NCI-H1694 (cell line): ENCODE measurements at places on chromosomes 1 and 21.

- DNase-seq: no peak
These were observed 21.9 kb downstream of the MCOLN2 start for GRCh38 chr1:84975035-84975434.

GRCh38 chr1:151756291-151756690 lies 7.0 kb downstream of the MRPL9 start:
- DNase-seq: no peak

- DNase-seq: no peak
These were observed 45.7 kb downstream of the CDCP2 start for GRCh38 chr1:54107131-54107530.

DNA sequence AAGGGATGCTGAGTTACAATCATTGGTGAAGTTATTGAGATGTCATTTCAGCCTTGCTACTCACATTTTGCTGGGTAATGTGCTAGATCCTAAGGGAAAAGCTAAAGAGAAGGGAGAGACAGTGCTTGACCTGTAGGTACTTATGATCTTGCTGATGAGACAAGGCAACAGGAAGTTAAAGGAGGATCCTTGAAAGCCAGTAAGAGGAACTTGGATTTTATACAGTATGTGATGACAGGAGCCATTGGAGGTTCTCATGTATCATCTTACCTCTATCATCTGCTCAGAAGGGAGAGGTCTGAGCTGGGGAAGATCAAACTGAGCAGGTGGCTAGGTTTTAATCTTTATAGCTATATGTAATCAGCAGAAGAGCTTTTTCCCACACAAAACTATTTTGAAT lies 6.3 kb downstream of the APOBEC4 start:
- DNase-seq: no peak

- DNase-seq: no peak
These were observed 111.2 kb upstream of the ADGRL2 start for GRCh38 chr1:81689531-81689941.

- no peak for DNase-seq
These were observed 17.8 kb downstream of the TTC34 start for GRCh38 chr1:2783435-2784397.

DNA sequence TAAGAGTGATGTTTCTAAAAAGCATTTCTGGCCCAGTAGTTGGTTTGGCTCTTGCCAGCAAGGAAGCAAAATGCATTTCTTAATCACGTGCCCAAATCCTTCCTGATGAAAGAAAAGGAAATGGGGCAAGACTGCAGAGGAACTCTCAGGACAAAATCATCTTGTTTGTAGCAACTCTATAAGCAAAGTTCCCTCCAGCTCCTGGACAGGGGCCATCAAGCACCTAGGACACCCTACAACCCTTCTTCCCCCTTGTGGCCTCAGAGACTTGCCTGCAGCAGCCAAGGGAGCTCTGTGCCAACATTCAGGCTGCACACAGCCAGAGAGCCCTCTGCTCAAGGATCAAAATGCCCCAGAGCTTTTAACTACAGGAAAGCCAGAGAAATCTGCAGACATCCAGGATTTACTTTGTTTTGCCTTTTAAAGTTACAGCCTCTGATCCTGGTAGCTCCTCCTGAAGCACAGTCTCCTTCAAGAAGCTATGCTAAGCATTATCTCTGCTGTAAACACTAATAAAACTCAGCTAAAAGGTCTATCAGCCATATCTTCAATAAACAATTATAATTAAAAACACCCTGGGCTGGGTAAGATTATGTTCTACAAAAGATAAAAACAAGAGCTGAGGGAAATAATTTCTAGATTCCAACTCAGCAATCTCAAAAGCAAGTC lies 105.0 kb downstream of the KIAA0319L start:
- no peak for DNase-seq

DNA sequence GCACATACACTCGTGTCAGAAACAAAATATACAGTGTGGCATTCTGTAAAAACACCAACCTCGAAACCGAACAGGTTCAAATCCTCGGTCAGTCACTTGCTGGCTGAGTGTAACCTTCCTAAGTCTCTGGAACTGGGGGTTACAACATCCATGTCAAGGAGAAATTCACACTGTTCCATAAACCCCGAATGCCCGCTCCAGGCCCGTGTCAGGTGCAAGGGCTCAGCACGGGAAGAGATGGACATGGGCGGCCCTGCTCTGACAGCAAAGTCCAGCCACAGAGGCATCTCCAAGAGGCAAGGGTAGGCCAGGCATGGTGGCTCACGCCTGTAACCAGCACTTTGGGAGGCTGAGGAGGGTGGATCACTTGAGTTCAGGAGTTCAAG lies 79.5 kb downstream of the SLC66A1 start:
- DNase-seq: no peak

DNA sequence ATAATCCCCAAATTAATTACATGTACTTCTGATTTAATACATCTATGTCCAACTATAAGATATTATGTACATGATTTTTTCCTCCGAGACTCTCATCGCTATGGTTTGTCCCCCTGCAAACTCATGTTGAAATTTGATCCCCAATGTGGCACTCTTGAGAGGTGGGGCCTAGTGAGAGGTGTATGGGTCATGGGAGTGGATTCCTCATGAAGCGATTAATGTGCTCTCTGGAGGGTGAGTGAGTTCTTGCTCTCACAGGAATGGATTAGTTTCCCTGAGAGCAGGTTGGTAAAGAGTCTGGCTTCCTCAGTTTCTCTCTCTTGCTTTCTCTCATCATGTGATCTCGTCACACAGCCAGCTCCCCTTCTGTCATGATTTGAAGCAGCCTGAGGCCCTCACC lies 16.1 kb downstream of the HSF2BP start:
- DNase-seq: no peak

GRCh38 chr1:192407206-192407605 lies 90.4 kb downstream of the RGS21 start:
- no peak for DNase-seq

- peak; percentile 47 for DNase-seq
These were observed 58.6 kb downstream of the PBX1 start for GRCh38 chr1:164617377-164618201.

DNA sequence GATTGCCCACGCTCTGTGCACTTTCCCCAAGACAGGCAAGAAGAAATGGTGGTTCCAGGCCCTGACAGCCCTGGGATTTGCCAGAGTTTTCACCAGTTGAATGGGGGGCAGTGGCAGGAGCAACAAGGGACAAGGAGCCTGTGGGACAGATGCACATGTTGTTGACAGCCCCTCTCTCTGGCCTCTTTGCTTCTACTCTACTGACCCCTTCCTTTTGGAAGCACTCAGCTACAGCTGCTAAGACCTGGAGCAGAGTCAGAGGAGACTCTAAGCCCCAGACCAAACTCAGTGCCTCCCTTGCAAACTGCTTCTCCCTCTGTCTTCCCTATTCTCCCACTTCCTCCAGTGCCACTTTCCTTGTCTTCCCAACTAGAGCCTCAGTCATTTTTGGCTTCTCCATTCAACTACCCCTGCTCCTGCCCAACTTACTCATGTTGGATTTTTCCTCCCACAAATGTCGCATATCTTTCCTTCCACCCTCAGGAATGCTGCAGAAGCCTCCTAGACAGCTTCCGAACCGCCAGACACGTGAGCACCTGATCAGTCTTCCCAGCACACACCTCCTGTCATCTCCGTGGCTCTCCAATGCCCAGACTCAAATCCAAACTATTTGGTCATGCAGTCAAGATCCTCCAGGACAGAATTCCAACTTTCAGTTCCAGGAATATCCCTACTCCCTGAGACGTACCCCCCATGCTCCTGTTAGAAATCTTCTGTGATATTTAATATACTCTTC lies 9.1 kb downstream of the INKA2 start:
- no peak for DNase-seq

- no peak for DNase-seq
These were observed 16.8 kb downstream of the LAMC1 start for GRCh38 chr1:183039985-183040447.

DNA sequence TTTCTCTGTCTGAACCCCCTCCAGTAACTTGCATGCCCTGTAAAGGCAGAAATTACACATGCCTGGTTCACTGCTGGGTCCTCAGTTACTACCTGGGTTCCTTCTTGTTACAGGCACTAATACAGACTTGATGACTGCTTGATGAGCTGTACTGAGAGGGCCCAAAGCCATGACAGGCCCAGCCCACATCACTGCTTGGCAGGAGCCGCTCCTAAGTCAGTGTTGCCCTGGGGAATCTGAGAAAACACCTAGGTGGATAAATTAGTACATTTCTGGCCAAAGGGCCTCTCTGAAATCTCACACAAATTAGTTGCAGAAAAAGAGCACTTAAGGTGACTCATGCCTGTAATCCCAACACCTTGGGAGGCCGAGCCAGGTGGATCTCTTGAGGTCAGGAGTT lies 37.8 kb upstream of the IRF2BP2 start:
- DNase-seq: no peak

DNA sequence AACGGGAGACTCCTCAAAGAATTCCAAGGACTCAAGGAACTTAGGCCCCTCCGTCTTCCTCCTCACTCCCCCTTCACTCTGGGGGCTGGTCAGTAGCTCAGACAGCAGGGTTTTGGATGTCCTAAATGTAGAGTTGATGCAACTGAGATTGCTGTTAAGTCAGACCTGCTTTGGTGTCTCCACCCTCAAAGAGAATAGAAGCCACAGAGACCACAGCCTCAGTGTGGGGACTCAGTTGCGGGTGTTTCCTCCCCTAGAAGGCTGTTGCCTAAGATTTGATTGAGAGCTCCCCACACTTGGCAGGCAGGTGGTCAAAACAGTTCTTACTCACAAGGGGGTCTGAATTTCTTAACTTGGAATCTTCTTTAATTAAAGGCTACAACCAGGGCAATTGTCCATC lies 7.6 kb downstream of the MAN1C1 start:
- no peak for DNase-seq

GRCh38 chr1:208653426-208653825 lies 409.2 kb upstream of the PLXNA2 start:
- no peak for DNase-seq

- DNase-seq: no peak
These were observed 8.7 kb downstream of the FAM131C start for GRCh38 chr1:16064536-16065268.

DNA sequence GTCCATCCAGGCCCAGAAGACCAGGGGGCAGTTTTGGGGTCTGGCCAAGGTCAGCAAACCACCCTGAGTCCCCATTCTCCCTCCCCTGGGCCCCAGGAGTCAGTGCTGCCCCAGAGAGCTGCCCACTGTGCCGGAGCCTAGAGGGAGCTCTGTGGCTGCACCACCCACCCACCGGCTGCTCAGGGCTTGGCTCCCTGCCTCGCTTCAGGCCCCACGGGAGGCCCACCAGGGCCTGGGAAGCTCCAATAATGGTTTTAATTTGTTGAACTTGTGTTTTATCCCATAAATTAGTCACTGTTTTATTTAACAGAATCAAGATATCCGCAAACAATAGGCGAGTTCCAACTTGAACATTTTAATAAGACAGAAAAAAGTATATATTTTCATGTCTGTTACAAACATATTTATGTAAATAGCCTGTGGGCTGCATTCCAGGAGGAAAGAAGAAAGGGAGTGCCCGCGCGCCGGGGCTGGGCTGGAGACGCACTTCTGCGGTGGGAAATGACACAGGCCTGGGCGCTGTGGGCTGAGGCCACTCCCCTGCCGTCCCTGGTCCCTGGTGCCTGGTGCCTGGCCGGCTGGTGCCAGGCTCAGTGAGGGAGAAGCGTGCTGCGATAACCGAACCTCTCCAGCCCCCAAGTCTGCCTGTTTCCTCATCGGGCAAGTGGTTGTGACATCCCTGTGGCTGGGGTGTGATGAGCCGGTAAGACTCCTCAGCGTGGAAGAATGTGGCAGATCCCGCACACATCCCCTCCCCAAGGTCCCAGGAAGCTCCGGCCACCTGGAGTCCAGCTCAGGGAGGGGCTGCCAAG lies 160.5 kb downstream of the PEX14 start:
- peak; percentile 71 for DNase-seq

DNA sequence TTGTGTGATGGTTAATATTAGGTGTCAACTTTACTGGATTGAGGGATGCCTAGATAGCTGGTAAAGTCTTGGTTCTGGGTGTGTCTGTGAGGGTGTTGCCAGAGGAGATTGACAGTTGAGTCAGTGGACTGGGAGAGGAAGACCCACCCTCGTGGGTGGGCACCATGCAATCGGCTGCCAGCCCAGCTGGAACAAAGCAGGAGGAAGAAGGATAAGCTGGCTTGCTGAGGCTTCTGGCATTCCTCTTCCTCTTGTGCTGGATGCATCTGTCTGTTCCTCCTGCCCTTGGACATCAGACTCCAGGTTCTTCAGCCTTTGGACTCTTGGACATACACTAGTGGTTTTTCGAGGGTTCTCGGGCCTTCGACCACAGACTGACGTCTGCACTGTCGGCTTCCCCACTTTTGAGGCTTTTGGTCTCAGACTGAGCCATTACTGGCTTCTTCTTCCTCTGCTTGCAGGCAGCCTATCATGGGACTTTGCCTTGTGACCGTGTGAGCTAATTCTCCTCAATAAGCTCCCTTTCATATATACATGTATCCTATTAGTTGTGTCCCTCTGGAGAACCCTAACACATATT lies 184.3 kb upstream of the LMO4 start:
- DNase-seq: no peak

GRCh38 chr1:176494436-176494835 lies 31.5 kb downstream of the PAPPA2 start:
- no peak for DNase-seq

GRCh38 chr1:159647616-159648015 lies 60.0 kb downstream of the APCS start:
- DNase-seq: no peak

DNA sequence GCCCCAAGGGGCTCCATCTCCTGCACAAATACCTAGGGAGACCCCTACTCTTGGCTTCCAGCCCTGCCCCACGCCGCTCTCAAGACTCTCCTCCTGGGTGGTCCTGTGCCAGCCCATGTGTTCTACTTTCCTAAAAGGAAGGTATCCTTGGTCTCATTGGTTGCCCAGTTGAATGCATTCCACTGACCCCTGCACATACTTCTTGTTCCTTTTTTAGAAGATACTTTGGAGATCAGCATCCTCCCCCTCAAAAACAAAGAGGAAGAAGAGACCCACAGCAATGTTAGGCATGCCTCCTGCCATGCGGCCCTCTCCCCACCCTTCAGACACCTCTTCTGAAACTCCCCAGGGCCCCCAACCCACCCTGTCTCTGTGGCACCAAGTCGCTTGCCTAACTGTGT lies 4.1 kb downstream of the SLAMF9 start:
- DNase-seq: no peak
